ENCODE measurements at places on chromosomes 2 and 18.

GRCh38 chr18:34661464-34662087 is 48.5 kb upstream of the DTNA start:
- DNase-seq = no peak

DNA sequence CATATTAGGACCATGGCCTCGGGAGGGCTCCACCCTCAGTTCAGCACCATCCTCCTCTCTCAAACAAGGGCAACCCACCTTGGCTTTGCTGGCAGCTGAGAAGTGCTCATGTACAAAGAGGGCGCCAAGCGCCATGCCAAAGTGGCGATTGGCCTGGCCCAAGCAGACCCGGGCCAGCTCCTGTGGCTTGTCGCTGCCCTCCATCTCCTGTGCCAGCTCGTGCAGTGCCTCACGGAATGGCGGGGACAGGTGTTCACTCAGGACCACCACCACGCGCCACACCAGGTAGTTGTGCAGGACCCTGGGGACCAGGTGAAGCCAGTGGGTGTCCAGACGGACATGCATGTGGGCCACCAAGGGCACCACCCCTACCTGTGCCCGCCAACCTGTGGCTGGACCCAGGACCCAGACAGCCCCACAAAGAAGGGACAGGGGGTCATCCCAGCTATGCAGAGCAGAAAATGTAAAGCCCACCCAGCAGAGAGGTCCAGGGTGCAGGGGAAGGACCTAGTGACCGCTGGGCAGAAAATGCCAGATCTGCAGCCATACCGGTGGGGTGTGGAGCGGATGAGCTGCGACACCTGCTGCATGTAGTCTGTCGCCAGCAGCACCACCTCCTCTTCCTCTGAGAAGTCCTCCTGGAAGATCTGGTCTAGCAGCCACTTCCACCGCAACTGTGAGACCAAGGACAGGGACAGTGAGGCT is 3.6 kb downstream of the ECEL1 start:
- DNase-seq = no peak

GRCh38 chr2:234425639-234426603 is 71.0 kb downstream of the ARL4C start:
- DNase-seq = no peak

- no peak for DNase-seq
Measured at GRCh38 chr18:6009756-6010155, 114.4 kb upstream of the TMEM200C start.

- DNase-seq = peak; percentile 17
Measured at GRCh38 chr2:88016960-88017779, 823 bp upstream of the RNU2-63P start.

DNA sequence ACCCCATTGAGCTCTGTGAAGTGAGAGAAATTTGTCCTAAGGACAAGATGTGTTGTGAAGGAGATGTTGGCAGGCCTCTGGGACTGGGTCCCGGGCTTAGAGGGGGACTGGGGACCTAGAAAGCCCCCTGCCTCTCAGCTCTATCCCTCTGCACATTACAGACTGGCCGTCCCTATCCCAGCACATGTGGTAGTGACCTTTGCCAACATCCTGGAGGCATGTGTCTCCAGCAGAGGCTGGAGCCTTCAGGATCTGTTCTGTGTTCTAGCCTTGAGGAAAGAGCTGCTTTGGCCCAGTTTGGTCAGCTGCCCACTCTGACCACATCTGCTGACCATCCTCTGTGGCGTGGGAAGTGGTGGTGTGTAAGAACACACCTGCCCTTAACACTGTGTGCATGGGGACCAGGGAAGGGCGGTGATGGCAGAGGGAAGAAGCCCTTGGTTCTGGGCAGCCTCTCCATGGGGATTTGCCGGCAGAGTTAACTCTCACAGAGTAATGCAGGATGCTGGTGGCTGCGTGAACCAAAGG is 33.4 kb downstream of the NCK2 start:
- no peak for DNase-seq

DNA sequence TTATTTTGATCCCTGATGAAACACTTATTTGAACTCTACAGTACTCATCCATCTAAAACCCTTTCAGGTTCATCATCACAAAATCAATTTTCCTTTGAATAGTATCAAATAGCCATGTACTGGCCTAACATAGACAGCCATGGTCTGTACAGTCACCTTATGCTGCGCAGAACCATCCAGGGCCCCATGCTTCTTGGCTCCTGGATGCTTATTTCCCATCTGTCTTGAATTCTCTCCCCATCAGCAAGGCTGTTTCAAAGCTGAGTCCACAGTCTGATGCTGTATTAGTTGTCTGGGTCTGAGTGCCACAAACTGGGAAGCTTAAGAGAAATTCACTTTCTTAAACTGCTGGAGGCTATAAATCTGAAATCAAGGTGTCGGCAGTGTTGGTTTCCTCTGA is 290.2 kb downstream of the OSR1 start:
- no peak for DNase-seq
